ENCODE measurements at places on chromosomes 5 and 9. TPM values are rescaled to one million over a fixed set of nuclear protein-coding genes. Genes with fewer than 3 reads are reported as not detected.
A peak's percentile ranks its signal among the peaks of the same experiment; 100 is the strongest.

Gene ST8SIA4
- total RNA-seq, result 9.3 TPM

Gene OR2S2
- not detected for total RNA-seq

Gene CAST
- 125 TPM for total RNA-seq

Gene BARHL1
- not detected for total RNA-seq

- peak; percentile 33 for DNase-seq
- H3K4me3 ChIP-seq, result no peak overlapping the region
- H3K4me1 ChIP-seq, result peaks cover 4% of the 10 kb centered on the region
- H3K27me3 ChIP-seq, result no peaks in the 10 kb centered on the region
- H3K36me3 ChIP-seq, result no peaks in the 10 kb centered on the region
- no peak overlapping the region for H3K27ac ChIP-seq
These were observed 112.7 kb downstream of the OSTF1 start for GRCh38 chr9:75200892-75201470.

DNA sequence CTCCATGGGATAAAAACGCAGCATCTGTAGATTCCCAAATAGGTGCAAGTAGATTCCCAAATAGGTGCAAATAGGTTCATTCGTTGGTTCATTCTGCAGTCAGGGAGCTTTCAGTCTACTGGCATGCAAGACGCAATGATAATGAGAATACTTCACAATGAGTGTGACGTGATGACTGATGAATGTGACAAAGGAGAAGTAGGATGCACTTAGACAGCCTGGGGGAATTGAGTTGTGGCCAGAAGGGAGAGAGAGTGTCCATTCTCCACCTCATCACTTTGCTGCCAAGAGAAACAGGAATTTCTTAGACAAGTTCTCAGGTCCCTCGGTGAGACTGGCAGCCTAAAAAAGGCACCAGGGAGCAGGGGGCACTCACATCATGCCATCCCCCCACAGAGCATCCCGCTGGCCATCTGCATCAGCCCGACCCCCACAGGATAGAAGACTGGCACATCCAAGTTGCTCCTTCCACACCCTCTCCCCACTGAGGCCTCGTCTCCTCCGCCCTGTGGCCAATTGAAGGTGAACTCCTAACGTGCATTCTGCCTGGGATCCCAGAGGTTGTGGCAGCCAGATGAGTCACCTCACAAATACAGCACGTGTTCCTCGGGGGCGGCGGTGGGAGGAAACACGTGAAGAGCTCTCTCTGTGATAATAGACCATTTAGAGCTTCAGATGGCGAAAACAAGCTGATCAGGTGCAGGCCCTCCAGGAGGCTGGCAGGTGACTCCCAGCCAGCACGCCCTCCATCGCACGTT lies 19.9 kb upstream of the KCNIP1 start:
- H3K36me3 ChIP-seq, result no peaks in the 10 kb centered on the region
- DNase-seq, result no peak
- no peak overlapping the region for H3K4me3 ChIP-seq

DNA sequence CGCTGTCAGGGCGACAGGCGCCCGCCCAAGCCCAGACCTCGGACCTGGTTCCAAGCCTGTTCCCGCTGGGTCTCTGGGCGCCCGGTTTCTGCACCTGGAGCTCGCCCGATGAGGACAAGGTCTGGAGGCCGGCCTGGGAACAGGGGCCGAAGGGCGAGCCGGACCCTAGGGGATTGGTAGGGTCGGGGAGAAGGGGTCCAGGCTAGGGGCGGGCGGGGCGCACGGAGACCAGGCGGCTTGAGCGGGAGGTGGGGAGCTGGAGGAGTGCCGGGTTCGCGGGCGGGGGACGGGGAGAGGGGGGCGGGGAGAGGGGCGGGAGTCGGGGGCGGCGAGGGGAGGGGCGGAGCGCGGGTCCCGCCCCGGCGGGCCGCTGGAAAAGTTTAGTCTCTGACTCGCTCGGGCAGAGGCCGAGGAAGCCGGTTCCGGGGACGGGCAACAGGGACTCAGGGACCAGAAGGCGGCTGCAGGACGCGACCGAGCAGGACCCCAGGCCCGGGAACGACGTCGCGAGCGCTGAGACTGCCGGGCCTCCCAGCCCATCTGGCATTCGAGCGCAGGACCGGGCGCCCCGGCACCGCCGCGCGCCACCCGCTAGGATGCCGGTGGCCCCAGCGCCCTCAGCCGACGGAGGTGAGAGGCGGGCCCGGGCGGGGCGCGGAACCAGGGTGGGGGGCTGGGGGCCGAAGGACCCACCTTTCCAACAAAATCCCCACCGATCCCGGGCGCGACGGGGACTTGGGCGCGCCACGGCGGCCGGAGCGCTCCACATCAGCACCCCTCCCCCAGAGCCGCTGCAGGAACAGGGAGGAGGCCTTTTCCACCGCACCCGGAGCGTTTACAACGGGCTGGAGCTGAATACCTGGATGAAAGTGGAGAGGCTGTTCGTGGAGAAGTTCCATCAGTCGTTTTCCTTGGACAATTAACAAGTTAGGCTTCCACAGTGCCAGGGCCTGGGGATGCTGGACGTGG lies at the start of gene S1PR3:
TSS of gene S1PR3 (plus strand) at position 403 of the 969 bp plus-strand sequence. CDS start 9,733 bp downstream, outside the sequence.
- H3K4me1 ChIP-seq, result peaks cover 40% of the 10 kb centered on the region
- peaks cover 10% of the 10 kb centered on the region for H3K36me3 ChIP-seq
- peak within 1 kb of the TSS; percentile 52 for H3K4me3 ChIP-seq
- peak; percentile 93 for DNase-seq

DNA sequence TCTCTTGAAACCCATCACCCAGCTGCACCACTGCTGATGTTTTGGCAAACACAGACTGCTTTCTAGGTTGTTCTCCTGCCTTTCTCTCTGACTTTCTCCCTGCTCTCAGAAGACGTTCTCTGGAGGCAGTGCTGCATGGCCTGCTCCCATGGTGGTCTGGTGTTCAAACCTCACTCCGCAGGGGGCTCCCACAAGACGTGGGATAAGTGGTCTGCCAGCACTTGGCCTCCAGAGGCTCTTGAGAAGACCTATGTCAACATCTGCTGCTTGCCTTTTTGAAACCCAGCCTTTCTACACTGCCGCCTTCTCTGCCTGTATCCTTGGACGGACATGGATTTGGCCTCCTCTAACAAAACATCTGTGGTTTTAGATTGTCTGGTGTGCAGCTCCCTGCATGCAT lies 16.6 kb downstream of the USP20 start:
- no peak overlapping the region for H3K4me3 ChIP-seq
- no peaks in the 10 kb centered on the region for H3K27me3 ChIP-seq

- no peak overlapping the region for H3K4me3 ChIP-seq
- no peaks in the 10 kb centered on the region for H3K36me3 ChIP-seq
- H3K4me1 ChIP-seq, result no peaks in the 10 kb centered on the region
- no peak overlapping the region for H3K27ac ChIP-seq
- no peaks in the 10 kb centered on the region for H3K27me3 ChIP-seq
These were observed 157.5 kb downstream of the CHSY3 start for GRCh38 chr5:130061746-130062145.

- no peaks in the 10 kb centered on the region for H3K27me3 ChIP-seq
- peaks cover 22% of the 10 kb centered on the region for H3K36me3 ChIP-seq
- H3K4me1 ChIP-seq, result no peaks in the 10 kb centered on the region
- peak; percentile 61 for DNase-seq
- H3K4me3 ChIP-seq, result no peak overlapping the region
- peak overlapping the region; percentile 38 for H3K27ac ChIP-seq
These were observed 77.5 kb upstream of the ZNF169 start for GRCh38 chr9:94181408-94182181.

DNA sequence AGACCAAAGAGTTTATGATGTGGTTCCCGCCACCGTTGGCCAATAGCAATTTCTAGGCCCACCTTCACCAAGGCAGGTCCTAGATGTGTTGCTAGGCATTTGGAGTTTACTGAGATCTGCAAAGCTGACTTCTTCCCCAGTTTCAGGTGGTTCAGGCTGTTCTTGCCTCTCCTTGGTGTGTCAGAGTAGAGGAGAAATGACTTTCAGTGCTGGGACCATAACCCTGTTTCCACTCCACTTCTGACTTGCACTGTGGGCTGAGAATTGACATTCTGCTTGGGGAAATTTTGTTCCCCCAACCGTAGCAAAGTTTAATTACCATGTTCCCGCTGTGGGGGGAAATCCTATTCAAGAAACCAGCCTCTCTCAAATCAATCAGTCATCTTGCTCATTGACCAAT lies 128.0 kb upstream of the GABRP start:
- no peak overlapping the region for H3K4me3 ChIP-seq
- no peaks in the 10 kb centered on the region for H3K4me1 ChIP-seq
- DNase-seq, result no peak
- H3K27ac ChIP-seq, result no peak overlapping the region

GRCh38 chr5:136025900-136026299 lies 2.9 kb upstream of the TGFBI start:
- no peak overlapping the region for H3K4me3 ChIP-seq
- peak; percentile 88 for DNase-seq
- H3K27ac ChIP-seq, result peak overlapping the region; percentile 17
- H3K27me3 ChIP-seq, result peaks cover 6% of the 10 kb centered on the region
- H3K4me1 ChIP-seq, result peaks cover 46% of the 10 kb centered on the region

Data from muscle of leg (tissue), 16 donors.